GM23248 (cell line): ENCODE measurements at places on chromosomes 3 and 15. TPM values are rescaled to one million over a fixed set of nuclear protein-coding genes. Genes with fewer than 3 reads are reported as not detected.

The CKMT1B gene
- not detected in 2 replicates for polyA plus RNA-seq

The DCLK3 gene
- not detected in 2 replicates for polyA plus RNA-seq

The NLGN1 gene
- polyA plus RNA-seq = 14.3 and 15.2 TPM in 2 replicates

The NR1I2 gene
- polyA plus RNA-seq = 0.06 TPM in 1 of 2 replicates, not detected in the other

The BCHE gene
- not detected in 2 replicates for polyA plus RNA-seq

The TRIM69 gene
- polyA plus RNA-seq = 8.9 and 9.8 TPM in 2 replicates

The MYD88 gene
- polyA plus RNA-seq = 32.1 and 33.3 TPM in 2 replicates

The KNG1 gene
- polyA plus RNA-seq = not detected in 2 replicates

The BLM gene
- polyA plus RNA-seq = 1.9 and 2.1 TPM in 2 replicates

The FSIP1 gene
- polyA plus RNA-seq = 2.4 and 2.8 TPM in 2 replicates

The CTXN2 gene
- polyA plus RNA-seq = not detected in 2 replicates

The PIERCE2 gene
- polyA plus RNA-seq = 6.6 and 7.3 TPM in 2 replicates

The AGBL1 gene
- not detected in 2 replicates for polyA plus RNA-seq

The PROS1 gene
- polyA plus RNA-seq = 17.1 and 19.6 TPM in 2 replicates

The LRTM1 gene
- polyA plus RNA-seq = not detected in 2 replicates

The DZIP1L gene
- 9.6 and 11.1 TPM in 2 replicates for polyA plus RNA-seq

The NCK1 gene
- polyA plus RNA-seq = 38.4 and 43.2 TPM in 2 replicates

The IGDCC3 gene
- 0.11 TPM in 1 of 2 replicates, not detected in the other for polyA plus RNA-seq

The ADAMTS9 gene
- polyA plus RNA-seq = 0.68 and 0.75 TPM in 2 replicates

The ARNT2 gene
- polyA plus RNA-seq = 9.3 and 11.9 TPM in 2 replicates

The MELTF gene
- polyA plus RNA-seq = 0.94 and 1.1 TPM in 2 replicates

The DPPA2 gene
- not detected in 2 replicates for polyA plus RNA-seq

The GOLGA6L7 gene
- polyA plus RNA-seq = not detected in 2 replicates

The SELENOK gene
- 92.1 and 97.5 TPM in 2 replicates for polyA plus RNA-seq

The TGM4 gene
- not detected in 2 replicates for polyA plus RNA-seq

The ERC2 gene
- not detected in 2 replicates for polyA plus RNA-seq

The ACOX2 gene
- 19.9 and 23.6 TPM in 2 replicates for polyA plus RNA-seq
